ENCODE measurements at places on chromosomes 1 and 21.
A peak's percentile ranks its signal among the peaks of the same experiment; 100 is the strongest.

GRCh38 chr1:70762386-70762785 lies 285.2 kb downstream of the PTGER3 start:
- no peak for DNase-seq

- peak; percentile 34 for DNase-seq
Observed at GRCh38 chr1:10915594-10915993, 96.9 kb upstream of the TARDBP start.

DNA sequence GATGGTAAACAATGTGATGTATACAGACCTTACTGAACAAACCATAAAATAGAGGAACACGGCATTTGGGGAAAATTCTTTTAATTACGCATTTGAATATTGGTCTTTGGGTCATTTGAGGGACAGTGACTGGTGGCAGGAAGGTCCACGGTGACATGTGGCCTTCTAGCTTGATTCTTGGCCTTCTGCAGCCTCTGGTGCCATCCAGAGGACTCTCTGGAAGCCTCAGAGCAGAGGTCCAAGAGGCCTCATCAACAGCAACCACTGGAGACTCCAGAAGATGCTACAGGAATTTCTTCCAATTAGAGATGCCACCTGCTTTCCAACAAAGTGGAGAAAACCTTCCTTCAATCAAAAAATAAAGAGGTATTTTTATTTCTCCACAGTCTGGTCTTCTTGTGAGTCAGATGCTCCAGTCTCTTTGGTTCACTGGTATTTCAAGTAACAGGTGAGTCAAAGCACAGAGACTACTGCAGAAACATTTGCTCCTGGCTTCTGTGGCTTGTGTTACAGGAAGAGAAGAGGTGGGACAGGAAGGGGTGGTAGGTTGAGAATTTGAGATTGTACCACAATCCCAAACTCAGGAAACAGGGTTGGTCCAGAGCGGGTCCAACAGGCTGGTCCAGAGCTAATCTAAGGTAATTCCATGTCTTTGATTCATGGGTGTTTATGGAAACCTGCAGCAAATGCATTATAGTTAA lies 2.7 kb upstream of the F5 start:
- no peak for DNase-seq

DNA sequence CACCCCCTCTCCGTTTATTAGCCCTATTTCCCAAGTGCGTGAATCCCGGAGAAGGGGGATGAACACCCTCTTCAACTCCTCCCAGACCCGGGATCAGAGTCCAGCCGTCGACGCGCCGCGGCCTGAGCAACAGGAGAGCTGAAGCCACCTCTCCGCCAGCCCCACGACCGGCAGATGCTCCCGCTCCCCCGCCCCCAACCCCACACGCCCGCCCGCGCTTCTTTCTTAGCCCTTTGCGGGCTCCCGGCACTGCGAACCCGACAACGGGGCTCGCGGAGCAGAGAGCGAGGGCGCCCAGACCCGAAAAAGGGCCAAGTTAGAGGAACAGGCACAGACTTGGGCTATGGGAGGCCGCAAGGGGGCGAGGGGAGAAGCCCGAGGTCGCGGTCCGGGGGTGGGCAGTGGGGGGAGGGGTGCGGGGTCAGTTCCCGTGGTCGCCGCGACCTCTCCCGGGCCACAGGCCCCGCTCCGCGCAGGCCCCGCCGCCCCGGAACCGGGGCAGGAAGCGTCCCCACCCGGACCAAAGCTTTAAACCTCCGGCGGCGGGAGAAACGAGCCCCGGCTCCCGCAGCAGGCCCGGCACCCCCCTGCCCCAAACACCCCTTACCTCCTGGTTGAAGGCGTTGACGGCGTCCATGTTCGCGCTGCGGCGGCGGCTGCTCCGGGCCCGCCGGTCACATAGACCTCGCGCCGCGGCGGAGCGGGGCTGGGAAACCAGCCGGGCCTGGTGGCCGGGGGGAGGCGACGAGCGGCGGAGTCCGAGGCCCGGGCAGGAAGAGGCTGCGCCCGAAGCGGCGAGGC lies 662 bp downstream of the SCAF4 start:
- peak; percentile 65 for DNase-seq

Measured in NCI-H69 (cell line).